ENCODE measurements at places on chromosomes 7 and 10.
A peak's percentile ranks its signal among the peaks of the same experiment; 100 is the strongest.

DNA sequence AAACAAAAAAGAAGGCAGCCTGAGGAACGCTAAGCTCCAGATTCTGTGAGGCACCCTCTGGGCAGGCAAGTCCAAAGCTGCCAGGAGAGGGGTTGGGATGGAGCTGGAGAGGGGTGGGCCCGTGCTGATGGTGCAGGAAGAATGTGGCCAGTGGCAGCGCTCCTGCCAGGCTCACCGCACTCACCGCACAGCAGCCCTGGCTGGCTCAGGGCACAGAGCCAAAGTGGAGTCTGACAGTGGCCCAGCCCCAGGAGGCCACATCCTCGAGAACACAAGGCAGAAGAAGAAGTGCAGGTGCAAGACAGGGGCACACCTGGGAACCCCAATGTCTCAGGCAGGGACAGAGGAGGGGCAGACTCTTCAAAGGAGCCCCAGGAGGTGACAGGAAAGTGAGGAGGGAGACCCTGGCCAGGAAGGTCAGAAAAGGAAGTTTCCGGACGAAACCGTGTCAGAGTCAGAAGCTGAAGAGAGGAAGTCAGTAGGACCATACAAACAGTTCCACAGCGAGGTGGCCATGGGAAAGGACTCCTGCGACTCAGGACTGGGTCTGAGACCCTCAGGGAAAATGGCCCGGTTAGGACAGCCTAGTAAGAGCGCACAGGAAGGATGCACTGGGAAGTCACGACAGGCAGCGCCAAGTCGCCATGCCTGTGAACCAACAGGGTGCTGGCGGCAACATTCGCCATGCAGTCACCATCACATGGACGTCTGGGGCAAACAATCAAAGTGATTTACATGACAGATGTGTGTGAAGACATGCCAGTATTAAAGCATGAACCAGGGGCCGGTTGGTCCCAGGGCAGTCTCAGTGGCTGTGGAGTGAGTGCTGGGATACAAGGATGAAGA is 54.4 kb downstream of the COBL start:
- DNase-seq, result peak; percentile 52

DNA sequence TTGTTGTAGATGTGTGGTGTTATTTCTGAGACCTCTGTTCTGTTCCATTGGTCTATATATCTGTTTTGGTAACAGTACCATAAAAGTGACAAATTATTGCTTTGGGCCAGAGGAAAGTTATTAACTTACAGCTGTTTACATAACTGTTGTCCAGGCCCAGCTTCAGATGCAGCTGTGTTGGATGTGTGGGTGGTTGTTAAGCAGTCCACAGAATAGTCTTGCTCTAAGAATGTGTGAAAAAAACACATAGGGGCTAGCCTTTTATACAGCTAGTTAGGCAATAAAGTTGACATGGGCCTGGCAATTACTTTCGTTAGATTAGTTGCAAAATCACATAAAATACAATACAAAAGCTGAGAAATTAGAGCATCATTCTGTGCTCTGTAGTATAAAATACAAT is 31.9 kb downstream of the DLD start:
- DNase-seq, result no peak

- DNase-seq, result no peak
Observed at GRCh38 chr10:51371743-51372142, 297.5 kb downstream of the PRKG1 start.

DNA sequence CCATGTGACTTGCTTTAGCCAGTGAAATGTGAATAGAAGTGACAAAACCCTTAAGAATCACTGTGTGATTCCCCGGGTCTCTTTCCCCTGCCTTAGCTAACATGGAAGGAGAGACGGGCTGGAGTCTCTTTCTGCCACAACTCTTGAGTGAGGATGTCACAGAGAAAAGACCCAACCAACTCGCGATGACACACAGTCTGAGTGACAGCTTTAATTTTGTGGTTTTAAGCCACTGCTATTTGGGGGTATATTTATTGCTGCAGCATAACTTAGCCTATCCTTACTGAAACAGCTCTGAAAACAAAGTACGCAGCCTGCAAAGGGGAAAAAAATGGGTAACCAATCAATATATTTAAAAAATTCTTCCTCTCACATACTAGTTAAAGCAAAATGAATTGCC is 319.4 kb downstream of the CALN1 start:
- no peak for DNase-seq

DNA sequence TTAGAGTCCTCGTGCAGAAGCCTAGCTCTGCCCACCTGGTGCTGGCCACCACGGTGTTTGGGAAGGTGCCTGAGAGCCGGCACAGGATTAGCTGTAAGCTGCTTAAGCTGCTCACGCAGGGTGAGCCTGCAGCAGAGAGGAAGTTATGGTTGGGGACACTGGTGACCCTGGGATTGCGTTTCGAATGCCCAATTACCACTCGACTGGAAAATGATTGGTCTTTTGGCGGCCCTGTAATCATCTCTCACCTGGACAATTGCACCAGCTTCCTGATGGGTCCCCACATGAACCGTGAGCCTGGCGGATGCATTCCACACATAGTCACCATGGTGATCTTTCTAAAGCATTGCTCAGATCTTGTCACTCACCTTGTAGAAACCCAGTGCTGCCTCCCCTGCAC is 442.3 kb upstream of the ZMIZ1 start:
- DNase-seq, result no peak
